GM04503 (cell line): ENCODE measurements at places on chromosomes 6 and 20.

DNA sequence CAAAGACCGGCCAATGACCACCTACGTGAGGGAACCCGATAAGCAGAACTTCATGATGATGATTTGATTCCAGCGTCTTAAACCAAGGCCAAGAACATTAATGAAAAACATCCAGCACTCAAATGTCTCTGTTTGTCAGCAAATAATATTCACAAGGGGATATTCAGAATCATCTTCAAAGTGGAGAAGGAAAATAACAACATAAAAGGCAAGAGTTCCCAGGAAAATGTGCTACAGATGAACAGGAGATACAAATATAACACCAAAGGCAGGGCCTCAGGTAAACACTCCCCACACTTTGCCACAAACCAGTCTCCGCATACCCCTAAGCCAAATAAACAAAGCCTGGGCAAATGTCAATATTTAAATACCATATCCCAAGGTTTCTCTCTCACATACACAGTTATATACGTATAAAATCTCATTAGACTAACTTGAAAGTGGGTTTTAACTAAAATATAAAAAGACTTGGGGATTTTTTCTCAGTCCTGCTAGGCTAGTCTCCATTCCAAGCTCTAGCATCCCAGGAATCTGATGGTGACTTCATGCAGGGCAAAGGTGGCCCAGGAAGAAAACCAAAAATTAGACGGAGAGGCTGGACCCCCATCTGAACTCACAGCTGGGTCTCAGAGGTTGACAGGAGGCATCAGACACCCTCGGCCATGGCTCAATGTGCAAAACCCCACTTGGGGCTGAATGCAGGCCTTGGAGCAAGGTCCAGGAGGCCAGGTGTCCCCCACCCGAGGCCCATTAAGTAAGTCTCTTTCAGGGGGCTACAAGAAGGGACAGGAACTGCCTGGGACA lies 32.1 kb downstream of the TRAM2 start:
- DNase-seq: no peak

- DNase-seq: peak; percentile 67
These were observed 655 bp upstream of the HIVEP1 start for GRCh38 chr6:12011276-12012037.

DNA sequence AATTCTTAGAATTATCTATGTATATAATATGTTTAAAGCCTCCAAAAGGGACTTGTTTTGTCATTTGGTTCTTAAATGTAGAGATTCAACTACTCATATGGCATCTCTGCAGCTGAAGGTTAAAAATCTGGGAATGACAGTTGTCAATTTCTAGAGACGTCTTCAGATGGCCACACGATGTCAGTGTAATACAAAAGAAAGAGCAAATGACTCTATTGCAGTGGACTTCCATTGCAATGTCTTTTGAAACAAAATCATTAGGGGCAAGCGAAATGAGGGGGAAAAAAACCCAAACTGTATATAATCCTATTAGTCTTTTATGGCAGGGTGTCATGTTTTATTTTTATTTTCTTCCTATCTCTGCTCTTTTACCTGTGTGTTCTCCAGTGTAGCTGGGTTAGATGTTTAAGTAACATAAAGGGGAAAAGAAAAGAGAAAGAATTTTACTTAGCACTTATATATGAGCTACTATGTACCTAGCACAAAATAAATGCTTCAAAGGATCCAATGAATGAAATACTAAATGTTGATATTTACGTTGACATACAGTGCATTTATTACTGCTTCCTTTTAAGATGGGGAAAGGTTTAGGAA lies 26.2 kb downstream of the CCN2 start:
- no peak for DNase-seq

GRCh38 chr6:3518356-3519190 lies 61.7 kb upstream of the SLC22A23 start:
- DNase-seq: peak; percentile 65

- DNase-seq: no peak
These were observed 15.1 kb downstream of the RTN4IP1 start for GRCh38 chr6:106614166-106614565.
